Activated CD4-positive, alpha-beta T cell treated with anti-CD3 and anti-CD28 coated beads, Interleukin-2, amount 10 ng/mL, durations not matched to agents 24 days and 14 days (primary cell): ENCODE measurements at places on chromosomes 16 and 17. TPM values are rescaled to one million over a fixed set of nuclear protein-coding genes. Genes with fewer than 3 reads are reported as not detected.

GRCh38 chr17:6699997-6700947 is 12.9 kb downstream of the SLC13A5 start:
- no peaks in the 10 kb centered on the region for H3K4me1 ChIP-seq
- no peak overlapping the region for H3K27ac ChIP-seq
- DNase-seq = no peak
- peaks cover 8% of the 10 kb centered on the region for H3K27me3 ChIP-seq

GRCh38 chr16:86396901-86397311 is 113.4 kb upstream of the FOXF1 start:
- DNase-seq = no peak
- no peak overlapping the region for H3K27ac ChIP-seq
- H3K4me1 ChIP-seq = no peaks in the 10 kb centered on the region
- no peak overlapping the region for H3K4me3 ChIP-seq
- no peaks in the 10 kb centered on the region for H3K36me3 ChIP-seq

GRCh38 chr16:8851761-8852403 is 16.9 kb downstream of the CARHSP1 start:
- H3K4me1 ChIP-seq = peaks cover 30% of the 10 kb centered on the region
- H3K4me3 ChIP-seq = no peak overlapping the region
- no peaks in the 10 kb centered on the region for H3K27me3 ChIP-seq

- H3K4me3 ChIP-seq = no peak overlapping the region
- H3K27ac ChIP-seq = no peak overlapping the region
- H3K4me1 ChIP-seq = no peaks in the 10 kb centered on the region
These were observed 10.9 kb downstream of the CDRT4 start for GRCh38 chr17:15456496-15456895.

DNA sequence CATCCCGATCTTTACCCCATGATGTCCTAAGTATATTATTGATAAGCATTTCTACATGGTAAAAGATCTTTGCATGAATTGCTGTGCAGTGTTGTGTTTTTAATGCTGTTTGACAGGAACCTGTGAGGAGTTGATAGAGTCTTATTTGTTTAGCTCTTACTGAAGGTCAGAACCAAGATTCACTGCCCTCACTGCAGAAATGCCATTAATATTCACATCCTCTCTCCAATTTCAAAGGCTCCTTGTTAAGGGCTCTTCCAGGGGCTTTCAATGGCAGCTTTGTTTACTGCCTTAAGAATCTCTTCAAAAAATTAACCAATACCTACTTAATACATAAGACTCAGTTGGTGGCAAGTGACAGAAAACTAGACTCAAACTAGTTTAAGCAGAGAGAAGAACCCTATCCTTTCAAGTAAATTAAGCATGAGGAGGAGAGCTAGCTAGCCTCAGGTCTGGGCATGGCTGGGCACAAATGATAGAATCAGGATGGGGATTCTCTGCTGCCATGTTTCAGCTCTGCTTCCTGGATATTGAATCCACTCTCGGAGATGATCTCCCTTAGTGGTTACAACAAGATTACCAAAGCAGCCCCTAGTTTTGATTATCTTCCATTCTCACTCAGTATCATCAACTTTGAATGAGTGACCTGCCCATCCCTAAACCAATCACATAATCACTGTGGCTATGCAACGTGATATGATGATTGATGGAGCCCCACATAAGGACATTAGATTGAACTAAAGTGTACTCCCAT is 311.8 kb downstream of the CDH11 start:
- H3K27ac ChIP-seq = no peak overlapping the region
- DNase-seq = no peak
- H3K36me3 ChIP-seq = no peaks in the 10 kb centered on the region
- no peaks in the 10 kb centered on the region for H3K4me1 ChIP-seq
- H3K4me3 ChIP-seq = no peak overlapping the region
- H3K27me3 ChIP-seq = no peaks in the 10 kb centered on the region

- DNase-seq = peak; percentile 94
- H3K36me3 ChIP-seq = peaks cover 21% of the 10 kb centered on the region
- H3K4me3 ChIP-seq = peak overlapping the region; percentile 83
- H3K4me1 ChIP-seq = peaks cover 62% of the 10 kb centered on the region
- H3K27ac ChIP-seq = peak overlapping the region; percentile 98
These were observed 22.7 kb downstream of the CYTH1 start for GRCh38 chr17:78759203-78759968.

DNA sequence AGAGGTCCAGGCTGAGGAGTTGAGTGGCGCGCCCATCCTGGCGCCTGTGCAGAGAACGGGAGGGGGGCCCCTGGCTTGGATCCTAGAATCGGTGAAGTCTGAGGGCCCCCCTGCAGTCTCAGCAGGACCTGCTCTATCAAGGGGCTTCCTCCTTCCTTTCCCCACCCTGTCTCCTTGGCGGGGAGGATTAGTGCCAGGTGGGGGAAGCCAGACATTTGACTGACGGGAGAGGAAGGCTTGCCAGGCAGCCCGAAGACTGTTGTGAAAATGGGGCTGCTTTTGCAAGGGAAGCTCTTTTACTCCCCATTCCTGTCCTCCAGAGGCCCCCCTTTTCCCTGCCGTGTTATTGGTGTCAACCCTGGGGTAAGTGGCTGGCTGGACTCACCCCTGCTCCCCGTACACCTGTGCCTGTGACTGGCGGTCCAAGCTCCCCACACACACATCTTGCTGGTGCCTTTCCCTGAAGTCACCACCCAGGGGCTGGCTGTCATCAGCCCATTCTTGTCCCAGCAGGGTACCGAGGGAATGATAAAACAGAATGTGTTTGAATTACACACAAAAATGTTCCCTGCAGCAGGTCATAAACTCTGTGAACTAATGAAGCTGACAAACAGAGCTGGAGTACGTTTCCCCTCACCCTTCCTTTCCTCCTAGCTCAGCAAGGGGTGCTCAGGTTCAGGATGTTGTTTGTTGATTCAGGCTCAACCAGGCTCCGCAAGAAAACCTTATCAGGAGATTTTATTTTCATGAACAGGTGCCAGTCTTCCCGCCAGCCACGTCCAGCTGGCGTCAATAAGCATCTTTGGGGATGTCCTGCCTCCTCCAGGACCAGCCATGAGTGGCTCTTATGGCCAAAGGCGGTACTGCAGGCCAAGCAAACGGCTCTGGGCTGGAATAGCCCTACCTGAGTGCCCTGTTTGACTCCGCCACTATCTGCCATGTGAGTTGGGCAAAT is 4.4 kb upstream of the ARMC7 start:
- H3K27me3 ChIP-seq = no peaks in the 10 kb centered on the region
- peaks cover 3% of the 10 kb centered on the region for H3K36me3 ChIP-seq
- peaks cover 11% of the 10 kb centered on the region for H3K4me1 ChIP-seq
- no peak overlapping the region for H3K4me3 ChIP-seq
- DNase-seq = peak; percentile 73
- H3K27ac ChIP-seq = no peak overlapping the region

DNA sequence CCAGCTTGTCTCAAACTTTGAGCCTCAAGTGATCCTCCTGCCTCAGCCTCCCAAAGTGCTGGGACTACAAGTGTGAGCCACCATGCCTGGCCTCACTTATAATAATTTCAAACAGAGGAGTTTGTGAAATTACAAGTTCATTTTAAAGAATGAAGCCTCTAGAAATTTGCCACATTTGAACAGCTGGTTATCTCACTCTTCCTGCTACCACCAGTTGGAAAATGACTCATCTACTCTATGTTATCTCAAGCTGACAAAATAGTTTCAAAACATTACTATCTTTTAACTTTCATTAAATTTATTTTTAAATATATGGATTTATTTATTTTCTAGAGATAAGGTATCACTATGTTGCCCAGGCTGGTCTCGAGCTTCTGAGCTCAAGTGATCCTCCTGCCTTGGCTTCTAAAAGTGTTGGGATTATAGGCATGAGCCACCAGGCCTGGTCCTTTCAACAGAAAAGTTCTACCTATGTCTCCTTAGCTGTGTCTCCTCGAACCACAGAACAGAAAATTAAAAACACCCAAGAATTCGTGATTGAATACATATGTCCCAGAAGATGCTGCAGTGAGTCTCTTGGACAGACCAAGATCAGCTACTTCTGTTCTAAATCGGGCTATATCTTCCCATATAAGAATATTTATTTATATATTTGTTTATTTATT is 47.6 kb downstream of the MYH13 start:
- peaks cover 3% of the 10 kb centered on the region for H3K4me1 ChIP-seq
- no peak overlapping the region for H3K4me3 ChIP-seq
- no peaks in the 10 kb centered on the region for H3K36me3 ChIP-seq
- DNase-seq = no peak
- no peak overlapping the region for H3K27ac ChIP-seq

DNA sequence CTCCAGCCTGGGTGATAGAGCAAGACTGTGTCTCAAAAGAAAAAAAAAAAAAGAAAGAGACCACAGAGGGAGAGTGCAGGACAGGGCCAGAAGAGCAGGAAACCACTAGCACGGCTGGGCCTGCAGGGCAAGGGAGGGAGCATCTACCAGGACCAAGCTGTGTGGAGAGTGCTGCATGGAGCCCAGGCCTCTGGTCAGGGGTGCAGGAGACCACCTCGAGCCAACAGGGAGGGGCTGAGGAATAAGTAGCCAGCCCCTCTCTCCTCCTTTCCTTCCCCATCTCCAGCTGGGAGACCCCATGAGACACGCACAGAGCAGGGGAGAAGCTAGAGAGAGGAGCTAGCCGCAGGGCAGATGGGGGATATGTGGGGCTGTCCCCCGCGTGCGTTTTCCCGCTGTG is 67.0 kb upstream of the DNAH17 start:
- no peaks in the 10 kb centered on the region for H3K27me3 ChIP-seq
- no peak overlapping the region for H3K4me3 ChIP-seq
- DNase-seq = no peak
- H3K27ac ChIP-seq = no peak overlapping the region
- H3K36me3 ChIP-seq = peaks cover 16% of the 10 kb centered on the region
- H3K4me1 ChIP-seq = peaks cover 13% of the 10 kb centered on the region

GRCh38 chr16:8070506-8070905 is 519.8 kb downstream of the TMEM114 start:
- H3K4me3 ChIP-seq = no peak overlapping the region
- no peaks in the 10 kb centered on the region for H3K27me3 ChIP-seq
- H3K36me3 ChIP-seq = no peaks in the 10 kb centered on the region
- no peaks in the 10 kb centered on the region for H3K4me1 ChIP-seq
- DNase-seq = no peak

DNA sequence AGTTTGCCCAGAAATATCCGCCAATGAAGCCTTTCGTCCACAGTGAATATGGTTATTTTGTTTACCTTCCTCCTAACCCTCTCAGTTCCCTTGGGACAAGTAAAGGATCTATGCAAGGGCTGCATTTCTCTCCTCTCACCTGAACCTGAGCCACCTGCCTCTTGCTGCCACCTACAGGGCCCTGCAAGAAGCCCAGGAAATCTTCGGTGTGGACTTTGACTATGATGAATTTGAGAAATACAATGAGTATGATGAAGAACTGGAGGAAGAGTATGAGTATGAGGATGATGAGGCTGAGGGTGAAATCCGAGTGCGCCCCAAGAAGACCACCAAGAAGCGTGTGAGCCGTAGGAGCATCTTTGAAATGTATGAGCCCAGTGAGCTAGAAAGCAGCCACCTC is 14.0 kb downstream of the SUPT6H start:
- H3K27ac ChIP-seq = no peak overlapping the region
- H3K27me3 ChIP-seq = no peaks in the 10 kb centered on the region
- peak; percentile 66 for DNase-seq
- no peak overlapping the region for H3K4me3 ChIP-seq
- H3K36me3 ChIP-seq = peaks cover 73% of the 10 kb centered on the region

GRCh38 chr16:75477680-75478473 is 13.4 kb upstream of the TMEM170A start:
- H3K4me3 ChIP-seq = no peak overlapping the region
- H3K4me1 ChIP-seq = no peaks in the 10 kb centered on the region
- H3K27me3 ChIP-seq = peaks cover 6% of the 10 kb centered on the region
- H3K36me3 ChIP-seq = no peaks in the 10 kb centered on the region
- no peak for DNase-seq

GRCh38 chr17:54426296-54426886 is 474.3 kb upstream of the TOM1L1 start:
- no peak overlapping the region for H3K4me3 ChIP-seq
- no peak for DNase-seq
- no peaks in the 10 kb centered on the region for H3K4me1 ChIP-seq
- no peaks in the 10 kb centered on the region for H3K27me3 ChIP-seq
- H3K27ac ChIP-seq = no peak overlapping the region

DNA sequence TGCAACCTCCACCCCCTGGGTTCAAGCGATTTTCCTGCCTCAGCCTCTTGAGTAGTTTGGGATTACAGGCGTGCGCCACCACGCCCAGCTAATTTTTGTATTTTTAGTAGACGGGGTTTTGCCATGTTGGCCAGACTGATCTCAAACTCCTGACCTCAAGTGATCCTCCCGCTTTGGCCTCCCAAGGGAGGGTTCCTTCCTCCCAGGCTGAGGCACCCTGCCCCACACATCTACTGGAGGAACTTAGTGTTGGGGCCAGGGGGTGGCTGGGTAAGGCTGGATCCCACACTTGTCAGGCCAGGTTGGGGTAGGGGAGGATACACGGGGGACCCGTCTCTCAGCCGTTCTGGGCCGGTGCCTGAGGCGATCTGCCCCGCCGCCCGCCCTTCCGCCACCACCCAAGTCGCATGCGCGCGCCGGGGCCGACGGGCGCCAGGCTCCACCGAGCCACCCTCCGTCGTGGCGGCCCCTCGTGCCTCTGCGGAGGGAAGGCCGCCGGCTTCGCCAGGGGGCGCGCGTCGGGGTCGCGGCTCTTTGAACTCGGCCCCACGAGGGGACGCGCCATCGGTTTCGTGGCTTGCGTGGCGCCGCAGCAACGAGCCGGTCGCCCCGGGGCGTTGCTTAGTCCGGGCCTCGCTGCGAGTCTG is 15.9 kb downstream of the GRB7 start:
- peak; percentile 89 for DNase-seq
- no peaks in the 10 kb centered on the region for H3K27me3 ChIP-seq
- H3K4me3 ChIP-seq = peak overlapping the region; percentile 88

GRCh38 chr17:32602396-32602795 is 115.6 kb downstream of the CDK5R1 start:
- no peak overlapping the region for H3K4me3 ChIP-seq
- peaks cover 3% of the 10 kb centered on the region for H3K4me1 ChIP-seq
- no peaks in the 10 kb centered on the region for H3K27me3 ChIP-seq
- H3K36me3 ChIP-seq = no peaks in the 10 kb centered on the region
- no peak overlapping the region for H3K27ac ChIP-seq
- DNase-seq = no peak

GRCh38 chr17:82212331-82213250 is at the start of gene CCDC57:
Gene CCDC57 (minus strand): TSS chr17:82212842. CDS start chr17:82201944, 10,898 bp downstream.
- peak; percentile 93 for DNase-seq
- peak within 1 kb of the TSS; percentile 82 for H3K4me3 ChIP-seq
- peaks cover 37% of the 10 kb centered on the region for H3K4me1 ChIP-seq
- H3K36me3 ChIP-seq = no peaks in the 10 kb centered on the region

KRTAP17-1 gene
- total RNA-seq = not detected in 2 replicates

ATP2A1 gene
- total RNA-seq = 1.8 and 2.4 TPM in 2 replicates

MYH3 gene
- 7.0 and 8.1 TPM in 2 replicates for total RNA-seq

SLC52A1 gene
- 0.14 TPM in 2 replicates for total RNA-seq

MFAP4 gene
- total RNA-seq = not detected in 2 replicates

TM4SF5 gene
- total RNA-seq = not detected in 2 replicates

LSM12 gene
- 101 and 107 TPM in 2 replicates for total RNA-seq
